ENCODE measurements at places on chromosomes 2 and 18. TPM values are rescaled to one million over a fixed set of nuclear protein-coding genes. Genes with fewer than 3 reads are reported as not detected.

LOXHD1 gene
- 0.83 TPM for total RNA-seq

LINC00305 gene
- total RNA-seq, result not detected

TRIM43 gene
- not detected for total RNA-seq

FAP gene
- total RNA-seq, result 7.8 TPM

HTR2B gene
- 6.4 TPM for total RNA-seq

HOXD11 gene
- not detected for total RNA-seq

ZNF397 gene
- 41.3 TPM for total RNA-seq

TWIST2 gene
- total RNA-seq, result 30.1 TPM

EMX1 gene
- 0.22 TPM for total RNA-seq

CHRND gene
- not detected for total RNA-seq

MC2R gene
- not detected for total RNA-seq

PLA2R1 gene
- 161 TPM for total RNA-seq

GRCh38 chr18:12879840-12880540 is 4.0 kb downstream of the PTPN2 start:
- no peak for DNase-seq

- DNase-seq, result no peak
These were observed 40.4 kb upstream of the ID2 start for GRCh38 chr2:8641301-8641965.

- DNase-seq, result no peak
These were observed 174.9 kb downstream of the EPHA4 start for GRCh38 chr2:221397187-221397586.

GRCh38 chr2:33395034-33395433 is 81.4 kb upstream of the RASGRP3 start:
- DNase-seq, result no peak

- no peak for DNase-seq
These were observed 103.6 kb downstream of the DOCK10 start for GRCh38 chr2:224938651-224939182.

DNA sequence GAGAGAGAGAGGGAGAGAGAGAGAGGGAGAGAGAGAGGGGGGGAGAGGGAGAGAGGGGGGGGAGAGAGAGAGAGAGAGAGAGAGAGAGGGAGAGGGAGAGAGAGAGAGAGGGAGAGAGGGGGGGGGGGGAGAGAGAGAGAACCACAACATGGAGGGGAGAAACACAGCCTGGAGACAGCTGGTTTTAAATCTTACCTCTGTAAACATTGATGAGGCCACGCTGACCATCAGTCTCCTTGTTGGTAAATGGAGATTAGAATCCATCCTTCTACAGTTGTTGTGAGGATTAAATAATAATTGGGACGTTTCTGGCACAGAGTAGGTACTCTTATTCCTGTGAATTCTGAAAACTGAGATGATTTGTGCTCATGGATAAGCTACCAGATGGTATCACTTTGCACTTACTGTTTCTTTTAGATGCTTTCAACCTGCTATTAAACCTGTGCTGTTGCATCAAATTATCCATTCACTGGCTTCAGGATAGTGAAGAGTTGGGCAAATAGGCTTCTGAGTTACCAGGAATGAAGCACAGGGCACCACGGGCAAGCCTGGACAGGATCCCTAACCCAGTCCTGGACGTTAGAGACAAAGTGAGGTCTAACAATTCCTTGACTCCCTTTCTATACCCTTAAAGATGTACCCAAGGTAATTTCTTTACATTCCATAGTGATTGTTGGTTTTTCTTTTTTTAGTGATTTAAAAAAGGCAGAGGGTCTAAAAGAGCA is 318.1 kb downstream of the ZNF521 start:
- DNase-seq, result no peak

- DNase-seq, result no peak
These were observed 201.4 kb downstream of the CTNNA2 start for GRCh38 chr2:79714283-79714682.

GRCh38 chr2:228247335-228247734 is 65.8 kb upstream of the SPHKAP start:
- DNase-seq, result no peak

DNA sequence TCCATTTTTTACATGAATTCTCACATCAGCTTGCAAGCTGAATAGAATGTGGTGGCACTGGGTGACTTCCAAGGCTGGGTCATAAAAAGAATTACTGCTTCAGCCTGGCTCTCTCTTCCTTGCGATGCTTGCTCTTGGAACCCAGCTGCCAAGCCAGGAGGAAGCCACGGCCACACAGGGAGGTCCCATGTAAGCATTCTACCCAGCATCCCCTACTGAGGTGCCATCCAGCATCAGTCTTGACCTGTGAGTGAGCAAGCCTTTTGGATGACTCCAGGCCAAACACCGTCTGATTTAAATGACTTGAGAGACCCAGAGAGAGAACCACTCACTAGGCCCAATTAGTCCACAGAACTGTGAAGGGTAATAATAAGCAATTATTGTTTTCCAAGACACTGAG is 750.3 kb upstream of the RAB6C start:
- no peak for DNase-seq

DNA sequence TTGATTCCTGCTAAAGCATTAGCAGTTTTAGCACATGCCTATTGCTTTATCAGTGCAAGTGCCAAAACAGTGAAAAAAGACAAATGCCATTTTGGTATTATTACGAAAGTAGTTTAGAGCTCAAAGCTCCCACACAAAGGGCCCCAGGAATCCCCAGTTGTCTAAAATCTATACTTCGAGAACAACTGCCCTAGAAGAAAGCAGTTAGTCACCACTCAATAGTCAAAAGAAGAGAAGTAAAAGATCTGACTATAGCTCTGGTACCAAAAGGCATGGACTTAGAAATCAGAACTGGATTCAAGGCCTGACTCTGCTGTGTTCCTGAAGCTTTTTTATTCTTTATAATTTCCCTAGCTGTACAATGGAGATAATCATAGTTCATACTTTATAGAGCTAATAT is 21.8 kb downstream of the SCN3A start:
- no peak for DNase-seq

GRCh38 chr2:177031438-177032180 is 181.0 kb upstream of the HNRNPA3 start:
- no peak for DNase-seq

- DNase-seq, result no peak
These were observed 79.1 kb downstream of the CACNB4 start for GRCh38 chr2:152019732-152020131.
